ENCODE measurements at places on chromosomes 4 and X. TPM values are rescaled to one million over a fixed set of nuclear protein-coding genes. Genes with fewer than 3 reads are reported as not detected.

DNA sequence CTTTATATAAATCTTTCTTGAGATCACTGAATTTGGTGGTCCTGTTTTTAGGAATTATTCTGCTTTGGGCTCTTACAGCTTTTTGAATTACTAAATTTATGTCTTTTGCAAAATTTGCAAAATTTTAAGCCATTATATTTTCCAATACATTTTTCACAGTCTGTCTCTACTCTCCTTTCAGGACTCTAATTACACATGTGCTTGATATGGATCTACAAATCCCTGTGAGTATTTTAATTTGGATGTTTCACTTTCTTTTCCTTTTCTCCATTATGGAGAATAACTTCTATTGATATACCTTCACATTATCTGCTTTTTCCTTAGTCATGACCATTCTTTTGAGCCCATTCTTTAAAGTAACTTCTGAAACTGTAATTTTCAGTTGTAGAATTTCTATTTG, 315.4 kb downstream of the DCAF12L2 start:
- no peak overlapping the region for H3K27ac ChIP-seq
- H3K4me1 ChIP-seq, result no peaks in the 10 kb centered on the region
- DNase-seq, result no peak
- no peaks in the 10 kb centered on the region for H3K27me3 ChIP-seq
- H3K36me3 ChIP-seq, result no peaks in the 10 kb centered on the region

GRCh38 chr4:71074452-71075299, 81.2 kb downstream of the DCK start:
- H3K4me1 ChIP-seq, result no peaks in the 10 kb centered on the region
- no peaks in the 10 kb centered on the region for H3K36me3 ChIP-seq
- H3K27ac ChIP-seq, result no peak overlapping the region
- H3K4me3 ChIP-seq, result no peak overlapping the region
- H3K27me3 ChIP-seq, result peaks cover 4% of the 10 kb centered on the region

Gene FHIP1A
- not detected for total RNA-seq

DNA sequence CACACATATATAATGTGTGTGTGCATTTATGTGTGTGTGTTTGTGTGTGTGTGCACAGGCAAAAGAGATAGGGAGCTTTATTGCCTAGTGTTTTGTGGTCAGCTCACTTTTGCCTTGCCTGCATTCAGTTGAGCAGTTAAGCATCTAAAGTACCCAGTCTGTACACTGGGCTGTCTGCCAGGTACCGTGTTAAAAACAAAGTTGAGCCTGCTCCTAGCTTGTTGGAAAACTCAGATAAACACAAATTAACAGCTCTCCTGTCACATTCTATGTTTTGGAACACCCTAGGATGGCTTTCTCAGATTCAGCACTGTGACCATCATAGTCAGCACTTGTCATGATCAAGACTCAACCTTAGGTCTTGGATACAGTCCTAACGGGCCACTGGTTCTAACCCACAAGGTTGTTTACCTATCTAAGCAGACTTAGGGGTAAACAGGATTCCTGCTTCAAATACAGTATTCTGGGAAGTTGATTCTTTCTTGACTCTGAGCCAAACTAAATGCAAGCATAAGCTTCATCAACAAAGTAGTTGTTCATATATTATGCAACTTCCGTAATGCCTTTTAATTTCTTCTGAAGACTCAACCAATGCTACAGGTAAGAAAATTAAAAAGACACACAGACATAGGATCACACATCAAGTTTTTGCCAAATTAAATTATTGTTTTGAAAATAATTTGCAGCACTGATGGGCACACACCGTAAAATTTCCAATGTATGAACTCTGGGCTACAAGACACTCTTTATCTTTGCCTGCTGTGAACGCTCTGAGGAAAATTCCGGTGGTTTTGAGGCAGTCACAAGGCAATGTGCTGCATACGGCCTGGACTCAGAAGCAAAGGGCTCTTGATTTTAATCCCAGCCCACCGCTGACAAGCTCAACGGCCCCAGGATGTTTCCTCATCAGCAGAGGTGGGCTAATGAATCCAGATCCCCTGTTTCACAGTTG, 11.3 kb upstream of the CD99 start:
- no peak overlapping the region for H3K4me3 ChIP-seq
- no peaks in the 10 kb centered on the region for H3K36me3 ChIP-seq

- H3K27ac ChIP-seq, result no peak overlapping the region
- H3K36me3 ChIP-seq, result no peaks in the 10 kb centered on the region
- no peak overlapping the region for H3K4me3 ChIP-seq
- peak; percentile 54 for DNase-seq
- peaks cover 18% of the 10 kb centered on the region for H3K4me1 ChIP-seq
- no peaks in the 10 kb centered on the region for H3K27me3 ChIP-seq
These were observed 37.8 kb upstream of the SLC9A7 start for GRCh38 chrX:46796574-46797191.

Gene WWC2
- total RNA-seq, result 0.55 TPM

GRCh38 chrX:23766650-23767551, 16.1 kb upstream of the SAT1 start:
- no peak for DNase-seq
- no peaks in the 10 kb centered on the region for H3K36me3 ChIP-seq
- no peaks in the 10 kb centered on the region for H3K4me1 ChIP-seq
- H3K4me3 ChIP-seq, result no peak overlapping the region
- H3K27me3 ChIP-seq, result no peaks in the 10 kb centered on the region

- H3K36me3 ChIP-seq, result no peaks in the 10 kb centered on the region
- no peak overlapping the region for H3K27ac ChIP-seq
- H3K4me3 ChIP-seq, result no peak overlapping the region
- H3K4me1 ChIP-seq, result no peaks in the 10 kb centered on the region
- DNase-seq, result no peak
- no peaks in the 10 kb centered on the region for H3K27me3 ChIP-seq
These were observed 269.7 kb upstream of the LCORL start for GRCh38 chr4:18291256-18291655.

Gene SPON2
- 26.7 TPM for total RNA-seq

All from activated T-helper 2 cell treated with anti-CD3 and anti-CD28 coated beads, Interferon-gamma antibody, Interleukin-2, Interleukin-4, amounts not matched to agents 10 μg/mL and 5 μg/mL and 100 μg/mL, durations not matched to agents 14 hours and 24 hours and 36 hours (primary cell).